ENCODE measurements at places on chromosomes 2 and 18. TPM values are rescaled to one million over a fixed set of nuclear protein-coding genes. Genes with fewer than 3 reads are reported as not detected.

The ACOXL gene
- 0.36 TPM for total RNA-seq

The CHRND gene
- not detected for total RNA-seq

The PCARE gene
- total RNA-seq = 2.2 TPM

The RAMP1 gene
- 134 TPM for total RNA-seq

The BOLL gene
- total RNA-seq = not detected

The RAB6C gene
- total RNA-seq = 0.04 TPM

DNA sequence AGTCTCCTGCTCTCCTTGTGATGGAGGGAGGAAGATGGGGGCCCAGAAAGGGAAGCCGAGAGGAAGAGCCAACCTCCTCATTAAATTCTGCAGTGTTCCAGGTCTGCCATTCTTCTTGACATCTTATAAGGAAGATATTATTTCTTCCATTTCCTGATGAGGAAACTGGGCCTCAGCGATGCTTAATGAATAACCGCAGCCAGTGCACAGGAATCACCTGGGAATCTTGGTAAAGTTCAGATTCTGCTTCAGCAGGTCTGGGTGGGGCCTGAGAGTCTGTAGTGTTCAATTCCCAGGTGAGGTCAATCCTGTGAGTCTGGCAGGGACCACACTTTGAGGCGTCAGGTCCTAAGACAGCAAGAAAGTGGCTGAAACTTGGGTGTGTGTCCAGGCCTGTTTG is 17.3 kb downstream of the PCARE start:
- H3K27ac ChIP-seq = no peak overlapping the region
- no peaks in the 10 kb centered on the region for H3K27me3 ChIP-seq
- no peaks in the 10 kb centered on the region for H3K36me3 ChIP-seq
- H3K4me1 ChIP-seq = peaks cover 11% of the 10 kb centered on the region
- H3K4me3 ChIP-seq = no peak overlapping the region
- no peak for DNase-seq

GRCh38 chr2:81549646-81550045 is 1245.1 kb upstream of the LRRTM1 start:
- H3K36me3 ChIP-seq = no peaks in the 10 kb centered on the region
- no peak overlapping the region for H3K27ac ChIP-seq
- no peaks in the 10 kb centered on the region for H3K4me1 ChIP-seq
- no peak for DNase-seq

GRCh38 chr2:189249171-189249570 is 69.6 kb upstream of the COL5A2 start:
- no peak for DNase-seq
- no peak overlapping the region for H3K4me3 ChIP-seq
- no peaks in the 10 kb centered on the region for H3K27me3 ChIP-seq
- H3K4me1 ChIP-seq = peaks cover 8% of the 10 kb centered on the region
- no peak overlapping the region for H3K27ac ChIP-seq

DNA sequence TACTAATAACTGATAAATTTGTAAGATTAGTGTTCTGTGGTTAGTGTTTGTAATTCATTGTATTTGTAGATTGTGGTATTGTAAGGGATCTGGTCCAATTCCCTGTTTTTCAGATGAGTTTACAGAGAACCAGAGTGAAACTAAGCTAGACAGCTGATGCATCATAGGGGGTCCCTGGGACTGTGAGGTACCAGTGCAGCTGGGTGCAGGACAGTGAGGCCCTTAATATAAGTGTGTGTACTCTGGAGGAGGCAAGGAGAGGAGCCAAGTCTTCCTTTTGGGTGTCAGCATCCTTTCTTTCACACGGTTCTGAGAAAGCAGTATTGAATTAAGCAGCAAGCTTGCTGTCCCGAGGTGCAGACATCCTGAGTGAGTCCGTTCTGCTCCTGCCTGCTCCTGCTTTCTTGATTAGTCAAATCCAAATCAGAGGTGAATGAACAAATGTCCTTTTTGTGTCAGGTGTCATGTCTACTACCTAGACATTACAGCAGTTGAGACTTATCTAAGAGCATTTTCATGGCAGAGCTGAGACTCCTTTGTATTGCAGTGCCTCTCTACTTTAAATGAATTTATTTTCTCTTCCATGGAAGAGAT is 194.9 kb downstream of the MCFD2 start:
- no peak overlapping the region for H3K4me3 ChIP-seq
- H3K4me1 ChIP-seq = peaks cover 11% of the 10 kb centered on the region
- DNase-seq = no peak
- no peaks in the 10 kb centered on the region for H3K36me3 ChIP-seq

DNA sequence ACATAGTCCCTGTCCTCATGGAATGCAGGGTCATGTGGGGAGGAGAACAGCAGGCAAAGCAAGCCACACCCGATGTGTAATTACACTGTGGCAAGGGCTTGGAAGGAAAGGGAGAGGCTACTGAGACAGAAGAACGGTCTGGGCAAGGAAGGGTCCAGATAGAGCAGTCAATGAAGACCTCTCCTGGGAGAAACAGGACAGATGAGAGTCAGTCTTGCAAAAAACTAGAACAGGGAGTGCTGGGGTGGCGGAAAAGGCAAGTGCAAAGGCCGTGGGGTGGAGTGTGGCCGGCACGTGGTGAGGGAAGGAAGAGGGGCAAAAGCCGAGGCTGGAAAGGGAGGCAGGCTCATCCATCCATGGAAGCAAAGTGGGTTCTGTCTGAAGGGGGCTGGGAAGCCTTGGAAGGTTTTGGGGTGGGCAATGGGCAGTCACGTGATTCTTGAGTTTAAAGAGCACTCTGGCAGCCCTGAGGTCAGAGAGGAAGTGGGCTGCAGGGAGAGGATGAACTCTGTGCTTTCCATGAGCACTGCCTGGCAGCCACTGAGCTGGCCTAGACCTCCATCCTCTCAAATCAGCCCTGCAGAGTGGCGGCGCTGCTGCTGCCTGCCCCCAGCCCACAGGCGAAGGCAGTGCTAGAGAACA is 182.2 kb downstream of the INHBB start:
- H3K27me3 ChIP-seq = no peaks in the 10 kb centered on the region
- DNase-seq = no peak
- H3K27ac ChIP-seq = no peak overlapping the region

- H3K27me3 ChIP-seq = no peaks in the 10 kb centered on the region
- H3K36me3 ChIP-seq = no peaks in the 10 kb centered on the region
- DNase-seq = no peak
- no peak overlapping the region for H3K4me3 ChIP-seq
These were observed 34.3 kb downstream of the DSG4 start for GRCh38 chr18:31410716-31411483.

- DNase-seq = no peak
- H3K4me3 ChIP-seq = no peak overlapping the region
- no peaks in the 10 kb centered on the region for H3K4me1 ChIP-seq
- no peak overlapping the region for H3K27ac ChIP-seq
- no peaks in the 10 kb centered on the region for H3K36me3 ChIP-seq
These were observed 124.9 kb downstream of the GALNT14 start for GRCh38 chr2:31013301-31013700.

- peaks cover 34% of the 10 kb centered on the region for H3K4me1 ChIP-seq
- DNase-seq = no peak
- H3K27ac ChIP-seq = peak overlapping the region; percentile 40
These were observed 41.2 kb downstream of the RPL37A start for GRCh38 chr2:216539791-216540241.

- no peaks in the 10 kb centered on the region for H3K27me3 ChIP-seq
- DNase-seq = no peak
- H3K4me1 ChIP-seq = peaks cover 12% of the 10 kb centered on the region
- no peak overlapping the region for H3K27ac ChIP-seq
- no peak overlapping the region for H3K4me3 ChIP-seq
- no peaks in the 10 kb centered on the region for H3K36me3 ChIP-seq
These were observed 106.1 kb downstream of the ICA1L start for GRCh38 chr2:202765436-202765835.

DNA sequence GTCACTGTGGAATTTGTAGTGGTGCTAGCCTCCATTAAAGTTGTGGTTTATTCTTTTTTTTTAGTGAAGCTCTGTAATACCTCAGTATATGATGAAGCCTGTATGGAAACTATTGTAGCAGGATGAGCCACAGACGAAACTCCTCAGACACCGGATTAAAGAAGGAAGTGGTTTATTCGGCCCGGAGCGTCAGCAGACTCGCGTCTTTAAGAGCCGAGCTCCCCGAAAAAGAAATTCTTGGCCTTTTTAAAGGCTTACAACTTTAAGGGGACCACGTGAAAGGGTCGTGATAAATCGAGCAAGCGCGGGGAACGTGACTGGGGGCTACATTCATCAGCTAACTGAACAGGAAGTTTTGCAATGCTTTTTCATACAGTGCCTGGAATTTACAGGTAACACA is 8.1 kb upstream of the CCL20 start:
- DNase-seq = no peak
- H3K27ac ChIP-seq = no peak overlapping the region
- no peaks in the 10 kb centered on the region for H3K27me3 ChIP-seq
- H3K4me1 ChIP-seq = no peaks in the 10 kb centered on the region
- no peaks in the 10 kb centered on the region for H3K36me3 ChIP-seq
- no peak overlapping the region for H3K4me3 ChIP-seq

- H3K36me3 ChIP-seq = no peaks in the 10 kb centered on the region
- peaks cover 4% of the 10 kb centered on the region for H3K4me1 ChIP-seq
- H3K27ac ChIP-seq = no peak overlapping the region
- no peaks in the 10 kb centered on the region for H3K27me3 ChIP-seq
- no peak for DNase-seq
These were observed 22.9 kb upstream of the CYTIP start for GRCh38 chr2:157466764-157467163.

DNA sequence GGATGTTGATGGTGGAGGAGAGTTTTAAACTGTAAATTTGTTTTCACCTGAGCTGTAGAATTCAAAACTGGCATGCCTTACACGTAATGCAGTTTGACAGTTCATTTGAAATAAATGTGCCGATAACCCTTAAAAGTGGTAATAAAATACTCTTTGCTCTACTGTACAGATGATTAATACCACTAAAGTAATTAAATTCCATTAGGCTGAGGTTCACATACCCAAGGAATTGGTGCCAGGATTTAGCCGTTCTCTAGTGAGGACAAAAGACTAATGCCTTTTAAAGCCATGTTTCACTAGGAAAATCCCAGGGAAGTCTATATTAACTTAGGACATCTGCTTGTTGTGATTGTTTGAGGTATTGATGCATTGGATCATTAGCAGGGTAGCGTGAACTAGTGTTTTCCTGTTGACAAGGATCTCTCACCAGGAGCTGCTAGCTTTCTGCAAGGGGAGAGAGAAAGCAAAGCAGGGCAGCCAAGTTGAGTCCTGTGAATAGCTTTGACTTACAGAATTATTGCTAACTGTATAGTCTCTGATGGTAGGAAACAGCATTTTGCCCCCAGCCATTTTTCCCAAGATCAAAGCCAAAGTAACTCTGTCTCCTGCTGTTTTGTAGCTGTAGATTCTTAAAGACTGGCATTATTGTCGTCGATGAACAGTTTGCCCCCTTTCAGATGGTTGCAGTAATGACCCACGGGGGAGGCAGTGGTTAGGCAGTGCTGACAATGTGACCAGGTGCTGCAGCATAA is 280.9 kb upstream of the FANCL start:
- H3K27ac ChIP-seq = no peak overlapping the region
- no peaks in the 10 kb centered on the region for H3K27me3 ChIP-seq
- no peak for DNase-seq
- H3K4me1 ChIP-seq = no peaks in the 10 kb centered on the region
- no peak overlapping the region for H3K4me3 ChIP-seq
- no peaks in the 10 kb centered on the region for H3K36me3 ChIP-seq

- H3K27ac ChIP-seq = no peak overlapping the region
- H3K4me3 ChIP-seq = no peak overlapping the region
- peaks cover 9% of the 10 kb centered on the region for H3K4me1 ChIP-seq
These were observed 281.9 kb downstream of the ZEB2 start for GRCh38 chr2:144237830-144238627.

GRCh38 chr2:150234787-150235446 is 252.6 kb downstream of the RND3 start:
- H3K27me3 ChIP-seq = no peaks in the 10 kb centered on the region
- no peak for DNase-seq
- H3K4me3 ChIP-seq = no peak overlapping the region
- H3K36me3 ChIP-seq = no peaks in the 10 kb centered on the region
- H3K27ac ChIP-seq = no peak overlapping the region

GRCh38 chr2:70984576-70985282 is 6.3 kb downstream of the ANKRD53 start:
- no peak overlapping the region for H3K4me3 ChIP-seq
- H3K36me3 ChIP-seq = no peaks in the 10 kb centered on the region
- H3K27ac ChIP-seq = no peak overlapping the region
- peak; percentile 77 for DNase-seq
- no peaks in the 10 kb centered on the region for H3K27me3 ChIP-seq
